ENCODE measurements at places on chromosomes 3 and 15. TPM values are rescaled to one million over a fixed set of nuclear protein-coding genes. Genes with fewer than 3 reads are reported as not detected.

- no peak for DNase-seq
Measured at GRCh38 chr3:136008732-136009470, 43.4 kb downstream of the PPP2R3A start.

GRCh38 chr3:191455257-191455952 lies 5.6 kb upstream of the PYDC2 start:
- no peak for DNase-seq

SPSB4 gene
- not detected for total RNA-seq

SLC49A4 gene
- 8.4 TPM for total RNA-seq

KCNMB2 gene
- total RNA-seq: not detected

Data from naive thymus-derived CD4-positive, alpha-beta T cell (primary cell).